ENCODE measurements at places on chromosomes 5 and 9. TPM values are rescaled to one million over a fixed set of nuclear protein-coding genes. Genes with fewer than 3 reads are reported as not detected.

Gene PCDHGB3
- total RNA-seq = 7.8 TPM

DNA sequence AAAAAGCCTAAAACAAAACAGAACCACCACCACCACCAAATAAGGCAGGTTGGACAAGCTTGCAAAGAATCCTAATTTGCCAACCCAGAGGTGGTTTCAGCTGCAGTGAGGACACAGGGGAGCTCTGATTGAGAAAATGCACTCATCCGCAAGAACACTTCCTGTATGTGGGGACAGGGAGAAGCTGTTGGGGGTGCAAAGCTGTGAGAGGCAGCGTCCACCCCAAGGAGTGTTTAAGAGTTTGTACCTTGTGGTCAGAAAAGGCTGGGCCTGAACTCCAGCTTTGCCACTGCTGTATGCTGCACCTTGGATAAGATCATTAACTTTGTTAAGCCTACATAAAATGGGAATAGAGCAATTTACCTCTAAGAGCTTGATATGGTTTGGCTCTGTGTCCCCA, 511.7 kb downstream of the BNC2 start:
- DNase-seq = no peak

DNA sequence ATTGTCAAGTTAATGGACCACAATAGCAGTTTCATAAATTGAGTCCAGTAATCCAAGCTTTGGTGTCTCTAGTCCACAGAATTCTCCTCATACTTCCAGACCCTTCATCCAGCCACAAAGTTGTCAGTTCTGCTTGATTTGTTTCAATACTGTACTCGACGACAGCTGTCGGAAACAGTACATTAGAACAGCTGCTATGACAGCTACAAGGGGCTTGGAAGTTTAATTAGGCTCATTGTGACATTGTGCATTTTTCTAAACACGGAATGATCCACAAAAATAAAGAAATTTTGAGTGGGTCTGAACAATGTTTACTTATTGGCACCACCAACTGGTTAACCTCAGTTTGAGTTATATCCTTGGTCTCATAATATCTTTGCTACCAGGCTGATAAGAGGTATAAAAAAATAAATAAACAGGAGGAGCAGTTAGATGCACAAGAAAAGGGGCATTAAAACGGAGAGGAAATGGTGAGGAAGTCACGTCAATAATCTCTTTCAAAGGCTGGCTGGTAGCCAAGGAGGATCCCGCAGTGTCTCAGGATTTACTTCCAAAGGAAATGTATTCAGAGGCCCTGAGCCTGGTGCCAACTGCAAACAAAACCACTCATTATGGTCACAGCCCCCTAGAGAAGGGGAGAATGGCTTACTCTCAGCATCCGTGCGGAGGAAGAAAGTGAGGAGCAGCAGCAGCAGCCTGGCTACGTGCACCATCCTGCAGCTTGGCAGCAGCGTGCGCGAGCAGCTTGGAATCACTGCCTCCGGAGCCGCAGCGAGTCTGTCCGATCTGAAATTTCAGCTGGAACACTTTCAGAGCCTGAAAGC, 933.8 kb upstream of the DMAC1 start:
- no peak for DNase-seq

- DNase-seq = no peak
Measured at GRCh38 chr5:150630461-150631325, 9.8 kb upstream of the SYNPO start.

DNA sequence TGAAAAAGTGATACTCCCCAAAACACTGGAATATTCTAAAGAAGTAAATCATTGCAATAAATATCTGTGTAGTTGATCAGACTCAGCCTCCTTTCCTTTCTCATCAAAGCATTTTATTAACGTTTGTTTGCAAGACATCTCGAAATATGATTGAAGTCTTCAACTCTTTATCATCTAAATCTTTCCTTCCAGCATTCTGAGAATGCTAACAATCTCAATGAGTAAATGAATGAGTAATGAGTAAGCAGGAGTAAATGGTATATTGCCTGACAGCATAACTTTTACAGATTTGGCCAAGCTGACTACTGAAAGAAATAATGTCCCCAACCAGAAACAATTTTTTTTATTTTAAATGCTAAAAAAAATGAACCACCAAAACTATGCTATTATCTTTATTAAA, 157.1 kb downstream of the SLCO4C1 start:
- DNase-seq = no peak

DNA sequence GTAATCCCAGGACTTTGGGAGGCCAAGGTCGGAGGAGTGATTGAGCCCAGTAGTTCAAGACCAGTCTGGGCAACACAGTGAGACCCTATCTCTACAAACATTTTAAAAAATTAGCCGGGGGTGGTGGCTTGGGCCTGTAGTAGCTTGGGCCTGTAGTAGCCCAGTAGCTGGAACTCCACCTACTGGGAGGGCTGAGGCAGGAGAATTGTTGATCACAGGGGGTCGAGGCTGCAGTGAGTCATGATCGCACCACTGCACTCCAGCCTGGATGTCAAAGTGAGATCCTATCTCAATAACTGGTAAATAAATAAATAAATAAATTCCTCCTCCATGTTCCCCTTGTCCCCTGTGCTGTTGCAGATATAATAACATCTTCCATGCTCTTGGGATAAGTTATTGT, 14.3 kb downstream of the VCAN start:
- DNase-seq = no peak

DNA sequence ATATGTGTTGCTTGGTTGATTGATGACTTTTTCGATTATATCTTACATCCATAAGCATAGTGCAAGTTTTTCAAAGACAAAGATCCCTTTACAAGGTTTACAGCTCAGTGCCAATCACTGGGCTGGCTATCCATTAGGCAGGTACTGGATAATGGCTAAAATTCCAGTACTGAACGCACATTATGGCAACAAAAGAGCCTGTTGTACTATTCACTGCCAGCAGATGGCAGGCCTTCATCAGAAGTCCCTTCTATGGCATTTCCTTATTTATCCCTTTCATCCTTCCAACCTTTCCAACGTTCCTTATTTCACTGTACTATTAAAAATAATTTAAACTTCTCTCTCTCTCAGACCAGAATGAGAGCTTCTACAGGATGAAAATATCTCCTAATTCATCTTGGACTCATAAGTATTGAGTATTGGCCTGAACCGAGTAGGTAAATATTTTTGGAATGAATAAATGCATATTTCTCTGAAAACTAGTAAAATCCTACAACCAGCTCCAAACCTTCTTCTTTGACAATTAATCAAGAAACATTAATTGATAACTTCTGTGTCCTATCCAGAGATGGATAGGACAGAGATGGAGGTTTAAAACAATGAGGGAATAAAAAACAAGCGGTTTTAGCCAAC, 6.7 kb upstream of the WNT8A start:
- DNase-seq = peak; percentile 48

All from tibial nerve (tissue), 4 donors.